Renal pelvis (tissue), 12 donors: ENCODE measurements at places on chromosomes 11 and 22.

- DNase-seq, result no peak
These were observed 14.2 kb downstream of the ARRB1 start for GRCh38 chr11:75337195-75337654.

GRCh38 chr22:45629469-45630089 is 42.1 kb upstream of the ATXN10 start:
- DNase-seq, result no peak

DNA sequence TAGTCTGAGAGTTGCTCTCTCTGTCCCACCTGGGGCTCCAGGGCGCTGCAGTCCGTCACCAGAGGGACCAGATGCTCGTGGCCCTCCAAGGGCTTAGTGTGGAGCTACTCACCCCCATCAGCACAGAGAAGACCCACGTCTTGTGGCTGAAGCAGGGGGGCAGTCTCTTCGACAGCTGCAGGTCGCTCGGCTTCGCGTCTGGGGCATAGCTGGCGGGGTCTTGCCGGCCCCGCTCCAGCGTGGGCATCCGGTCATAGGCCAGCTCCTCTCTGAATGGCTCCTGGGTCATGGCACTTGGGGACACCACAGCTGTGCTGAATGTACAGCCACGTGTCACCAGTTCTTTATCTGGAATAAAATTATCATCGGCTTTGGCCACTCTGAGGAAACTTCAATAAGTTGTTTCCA is 608 bp downstream of the MLC1 start:
- no peak for DNase-seq

- no peak for DNase-seq
These were observed 545.7 kb upstream of the B3GAT1 start for GRCh38 chr11:134957540-134958335.

- peak; percentile 93 for DNase-seq
These were observed 59.4 kb upstream of the A4GALT start for GRCh38 chr22:42780070-42780540.

DNA sequence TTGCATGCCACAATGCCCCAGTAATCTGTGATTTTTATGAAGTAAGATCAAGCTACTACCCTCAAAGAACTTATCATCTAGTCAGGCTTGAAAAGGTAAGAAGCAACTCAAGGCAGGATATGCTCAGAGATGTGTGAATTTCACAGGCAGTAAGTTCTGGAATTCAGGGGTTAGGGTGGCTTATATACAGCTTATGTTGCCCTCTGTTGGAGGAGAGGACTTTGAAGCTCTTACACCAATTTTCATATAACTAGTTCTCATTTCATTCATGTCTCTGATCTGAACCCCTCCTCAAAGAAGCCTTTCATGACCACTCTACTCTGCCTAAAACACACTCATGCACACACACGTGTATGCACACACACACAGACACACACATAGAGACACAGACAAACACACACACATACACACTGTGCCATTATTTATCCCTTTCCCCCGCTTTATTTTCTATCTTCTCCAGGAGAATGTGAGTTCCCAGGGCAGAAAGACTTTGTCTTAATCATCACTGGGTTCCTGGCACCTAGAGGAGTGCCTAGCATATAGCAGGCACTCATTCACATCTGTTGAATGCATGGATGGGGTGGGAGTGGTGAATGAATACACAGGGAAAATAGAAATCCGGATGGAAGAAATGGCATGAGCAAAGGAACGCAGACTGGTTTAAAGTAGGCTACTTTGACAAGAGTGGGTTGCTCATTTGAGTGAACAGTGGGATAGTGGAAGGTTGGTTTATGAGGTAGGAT is 220.7 kb upstream of the ZBED5 start:
- no peak for DNase-seq

DNA sequence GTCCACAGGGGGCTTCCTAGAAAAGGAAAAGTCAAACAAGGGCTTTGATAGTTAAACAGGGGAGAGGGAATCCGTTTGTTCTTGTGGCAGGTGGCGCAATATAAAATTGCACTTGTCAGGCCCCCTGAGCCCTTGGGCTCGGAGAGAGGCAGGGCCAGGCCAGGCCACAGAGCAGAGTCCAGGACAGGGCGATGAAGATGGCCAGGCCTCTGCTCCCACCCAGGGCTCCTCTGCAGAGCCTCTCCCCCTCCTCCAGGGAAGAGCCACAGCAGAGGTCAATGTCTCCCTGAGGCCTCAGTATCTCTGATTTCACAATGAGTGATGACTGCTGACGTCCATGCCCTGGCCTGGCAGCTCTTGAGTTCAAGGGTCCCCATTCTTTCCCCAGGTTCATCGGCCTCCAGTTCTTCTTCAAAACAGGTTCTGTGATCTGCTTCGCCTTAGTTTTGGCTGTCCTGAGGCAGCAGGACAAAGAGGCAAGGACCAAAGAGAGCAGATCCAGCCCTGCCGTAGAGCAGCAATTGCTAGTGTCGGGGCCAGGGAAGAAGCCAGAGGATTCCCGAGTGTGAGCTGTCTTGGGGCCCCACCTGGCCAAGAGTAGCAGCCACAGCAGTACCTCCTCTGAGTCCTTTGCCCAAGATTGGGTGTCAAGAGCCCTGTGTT is 36.4 kb upstream of the TPBGL start:
- no peak for DNase-seq

DNA sequence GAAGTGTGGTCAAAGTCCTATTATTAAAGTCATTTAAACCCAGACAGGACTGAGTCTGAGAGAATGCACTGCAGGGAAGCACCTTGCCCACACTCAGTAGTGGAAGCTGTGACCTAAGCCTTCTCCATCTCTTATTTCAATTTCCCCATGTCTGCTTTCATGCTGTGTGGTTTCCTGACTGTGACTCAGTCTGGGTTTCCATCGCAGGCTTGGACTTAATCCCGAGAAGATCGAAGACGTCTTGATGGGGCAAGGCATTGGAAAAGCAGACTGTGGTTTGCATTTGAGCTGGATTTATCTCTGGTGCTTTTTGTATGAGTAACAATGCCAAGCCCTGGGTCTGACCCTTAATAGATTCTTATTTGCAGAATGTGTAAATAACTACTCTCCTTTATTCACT is 238.9 kb downstream of the NTM start:
- no peak for DNase-seq

GRCh38 chr22:36286096-36286957 is 33.4 kb downstream of the APOL1 start:
- DNase-seq, result peak; percentile 59

DNA sequence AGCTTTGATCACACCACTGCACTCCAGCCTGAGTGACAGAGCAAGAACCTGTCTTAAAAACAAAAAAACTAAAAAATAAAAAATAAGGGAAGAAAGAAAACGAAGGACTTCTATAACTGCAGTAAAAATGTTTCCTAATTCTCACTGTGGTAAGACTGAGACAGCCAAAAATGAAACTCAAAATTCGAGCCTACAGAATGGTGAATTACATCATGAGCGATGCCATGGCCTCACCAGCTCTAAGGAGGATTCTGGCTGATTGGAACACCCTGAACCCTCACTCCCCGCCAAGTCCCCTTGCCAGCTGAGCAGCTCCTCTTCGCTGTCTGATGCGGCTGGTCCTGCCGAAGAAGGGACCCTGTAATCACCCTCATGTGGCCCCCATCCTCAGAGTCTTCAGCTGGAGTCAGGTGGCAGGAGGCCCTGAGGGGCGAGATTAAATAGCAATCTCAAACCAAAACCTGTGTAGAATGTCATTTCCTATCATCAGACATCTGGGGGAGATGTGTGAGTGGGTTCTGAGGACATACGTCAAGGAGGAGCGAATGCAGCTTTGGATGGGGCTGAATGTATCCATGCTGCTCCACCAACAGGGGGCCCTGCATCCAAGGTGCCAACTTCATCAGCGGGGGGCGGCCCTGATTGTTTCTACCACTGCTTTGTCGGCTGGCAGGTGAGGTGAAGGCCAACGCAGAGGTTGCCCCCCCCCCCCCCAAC is 29.2 kb downstream of the PDGFB start:
- no peak for DNase-seq

- no peak for DNase-seq
These were observed 350.4 kb downstream of the DDX10 start for GRCh38 chr11:109015283-109015682.

DNA sequence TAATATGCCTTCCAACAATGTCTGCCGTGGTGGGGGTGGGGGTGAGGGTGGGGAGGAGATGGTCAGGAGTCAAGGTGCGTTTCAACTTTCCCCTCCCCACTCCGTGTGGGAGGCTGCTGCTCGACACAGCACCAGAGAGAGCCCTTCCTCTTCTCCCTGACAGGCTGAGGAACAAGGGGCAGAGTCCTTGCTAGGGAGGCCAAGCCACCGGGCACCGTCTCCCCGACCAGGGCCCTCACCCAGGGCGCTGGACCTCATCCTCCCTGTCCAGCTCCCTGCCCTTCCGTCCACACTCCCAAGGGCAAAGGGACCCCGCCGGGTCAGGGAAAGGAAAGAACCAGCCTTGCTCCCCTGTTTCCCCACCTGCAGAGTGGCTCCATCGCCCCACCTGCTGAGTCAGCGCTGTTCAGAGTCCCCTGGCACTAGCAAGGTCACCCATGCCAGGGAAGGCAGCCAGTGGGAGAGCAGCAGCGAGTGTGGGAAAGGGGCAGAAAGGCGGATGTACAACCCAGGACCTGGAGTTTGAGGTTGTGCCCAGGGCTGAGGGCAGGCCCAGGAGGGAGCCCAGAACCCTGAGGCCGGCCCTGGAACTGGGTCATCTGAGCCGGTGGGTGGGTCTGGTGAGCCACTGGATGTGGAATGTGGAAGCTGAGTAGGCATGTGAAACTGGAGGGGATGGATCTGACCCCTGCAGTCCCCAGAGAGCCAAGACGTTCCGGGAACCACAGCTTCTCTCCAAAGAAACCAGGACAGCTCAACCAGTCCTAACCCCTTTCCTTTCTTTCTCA is 47.2 kb downstream of the BUD13 start:
- DNase-seq, result no peak

- DNase-seq, result no peak
These were observed 2.1 kb upstream of the TMPRSS4 start for GRCh38 chr11:118074785-118075184.

DNA sequence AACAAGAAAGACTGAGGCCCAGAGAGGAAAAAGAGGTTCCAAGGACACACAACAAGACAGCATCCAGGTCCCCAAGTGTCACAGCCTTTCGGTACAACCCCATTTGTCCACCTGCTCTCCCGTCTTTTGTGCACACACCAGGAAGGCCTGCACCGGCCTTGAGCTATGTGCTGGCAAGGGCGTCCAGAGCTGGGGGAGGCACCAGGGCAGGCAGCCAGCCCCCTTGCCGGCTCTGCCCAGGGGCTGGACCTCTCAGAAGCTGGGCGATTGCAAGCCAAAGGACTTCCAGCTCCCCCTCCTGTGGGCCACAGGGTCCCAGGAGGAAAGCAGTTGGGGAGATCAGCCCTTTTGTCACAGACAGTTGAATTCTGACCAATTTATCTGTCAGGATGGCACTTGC is 210.5 kb downstream of the MN1 start:
- no peak for DNase-seq

GRCh38 chr11:119205080-119205479 is 1.1 kb upstream of the CBL start:
- no peak for DNase-seq

DNA sequence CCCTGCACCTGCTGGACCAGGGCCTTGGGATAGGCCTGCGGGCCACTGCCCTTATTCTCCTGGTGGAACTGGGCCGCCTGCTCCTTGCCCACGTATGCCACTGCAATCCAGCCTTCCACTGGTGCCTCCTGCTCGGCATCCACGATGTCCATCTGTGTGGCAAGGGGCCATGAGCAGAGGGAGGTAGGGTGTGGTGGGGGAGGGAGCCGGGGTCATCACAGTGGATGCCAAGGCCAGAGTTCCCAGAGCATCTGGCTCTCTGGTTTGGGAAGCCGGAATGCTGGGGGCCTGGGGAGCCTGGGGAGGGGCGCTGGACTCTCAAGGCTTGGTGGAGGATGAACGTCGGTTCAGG is 627 bp downstream of the RNF215 start:
- DNase-seq, result no peak

- DNase-seq, result no peak
These were observed 71.2 kb downstream of the FLI1 start for GRCh38 chr11:128765104-128765503.

DNA sequence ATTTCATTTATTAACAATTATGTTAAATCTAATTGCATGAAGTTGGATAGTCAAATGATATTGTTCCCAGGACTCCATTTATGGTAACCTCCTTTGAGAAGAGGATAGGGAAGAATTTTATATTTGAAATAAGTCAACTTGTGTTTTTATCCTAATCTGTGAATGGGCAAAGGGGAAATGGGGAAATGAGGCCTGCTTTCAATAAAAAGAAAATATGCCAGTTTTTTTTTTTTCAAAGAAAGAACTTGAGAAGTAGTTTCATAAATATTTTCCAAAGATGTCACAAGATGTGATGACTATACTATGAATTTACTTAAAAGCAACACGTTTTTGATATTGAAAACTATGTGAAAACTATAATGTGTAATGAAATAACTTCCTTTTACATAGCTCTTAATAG is 201.8 kb downstream of the TMEM135 start:
- no peak for DNase-seq

DNA sequence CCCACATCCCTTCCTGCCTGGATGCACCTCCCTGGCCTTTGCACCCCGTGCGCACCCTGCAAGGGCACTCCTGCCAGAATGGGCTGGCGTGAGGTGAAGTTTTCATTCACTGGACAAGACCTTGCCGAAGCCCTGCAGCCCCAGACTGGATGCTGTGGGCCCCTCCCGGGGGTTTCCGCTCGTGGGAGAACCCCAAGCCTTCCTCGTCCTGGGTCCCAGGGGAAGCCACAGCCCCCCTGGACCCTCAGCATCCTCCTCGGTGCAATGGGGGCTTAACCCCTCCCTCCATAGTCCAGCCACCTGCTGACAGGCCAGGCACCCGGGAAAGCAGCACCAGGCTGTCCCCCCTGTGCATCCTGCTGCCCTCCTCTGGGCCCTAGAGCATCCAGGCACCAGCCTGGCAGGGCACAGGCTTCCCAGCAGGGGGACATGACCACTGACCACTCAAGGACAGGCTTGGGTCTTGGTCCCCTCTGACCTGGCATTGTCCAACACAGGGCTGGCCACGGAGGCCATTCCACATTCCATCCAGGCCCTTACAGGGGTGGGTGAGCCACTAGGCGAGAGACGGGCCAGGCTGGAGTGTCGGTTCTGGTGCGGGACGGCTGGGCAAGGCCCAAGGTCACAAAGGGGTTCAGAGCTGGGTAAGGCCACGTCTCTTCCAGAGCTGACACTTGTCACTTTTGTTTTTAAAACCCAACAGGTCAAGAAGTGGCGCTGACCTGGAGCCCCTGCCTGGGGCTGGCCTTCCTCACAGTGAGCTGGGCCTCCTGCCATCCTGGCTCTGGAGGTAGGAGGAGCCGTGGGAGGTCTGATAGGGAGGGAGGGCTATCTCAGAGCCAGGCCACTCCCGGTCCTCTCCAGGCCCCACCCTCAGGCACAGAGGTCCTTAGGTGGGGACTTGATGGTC is 41.5 kb upstream of the PPARA start:
- no peak for DNase-seq

- no peak for DNase-seq
These were observed 26.8 kb downstream of the GAL start for GRCh38 chr11:68711114-68711513.

GRCh38 chr11:57668434-57668782 is 494 bp downstream of the ZDHHC5 start:
- no peak for DNase-seq

- DNase-seq, result no peak
These were observed 61.3 kb upstream of the CREB3L1 start for GRCh38 chr11:46216019-46216764.
